ENCODE measurements at places on chromosomes 6 and 20.

DNA sequence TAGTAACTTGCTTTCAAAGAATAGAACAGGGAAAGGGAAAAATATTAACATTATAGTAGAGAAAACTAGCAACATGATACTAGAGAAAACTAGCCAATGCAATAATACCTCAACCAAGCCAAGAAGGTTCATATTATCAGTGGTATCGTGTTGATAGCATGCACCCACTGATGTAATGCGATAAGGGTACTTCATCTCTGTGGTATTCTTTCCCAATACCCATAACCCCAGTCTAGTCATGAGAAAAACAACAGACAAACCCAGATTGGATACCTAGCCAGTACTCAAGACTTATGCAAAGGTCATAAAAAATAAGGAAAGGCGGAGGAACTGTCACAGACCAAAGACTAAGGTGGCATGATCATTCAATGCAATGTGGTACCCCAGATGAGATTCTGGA, 21.0 kb downstream of the BLOC1S5 start:
- no peak for DNase-seq

DNA sequence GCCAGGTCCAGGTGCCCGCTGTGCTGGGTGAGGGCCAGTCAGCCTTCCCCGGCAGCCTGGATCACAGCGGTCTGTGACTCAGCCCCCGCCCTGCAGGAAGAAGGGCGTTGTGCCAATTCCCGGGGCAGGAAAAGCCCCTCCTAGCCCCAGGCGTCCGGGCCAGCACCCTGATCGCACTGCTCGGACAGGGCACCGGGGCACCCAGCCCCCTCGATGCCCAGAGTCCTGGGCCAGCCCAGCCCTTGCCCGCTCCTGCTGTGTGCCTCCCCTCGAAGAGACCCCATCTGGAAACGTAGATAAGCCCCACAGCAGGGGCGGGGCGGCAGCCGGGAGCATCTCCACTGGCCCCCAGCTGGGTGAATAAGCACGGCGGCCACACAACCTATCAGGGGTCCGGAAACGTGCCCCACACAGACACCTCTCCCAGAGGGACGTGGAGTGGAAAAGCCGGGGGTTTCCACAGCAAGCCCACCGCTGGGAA, 9.9 kb downstream of the LAMA5 start:
- peak; percentile 56 for DNase-seq

DNA sequence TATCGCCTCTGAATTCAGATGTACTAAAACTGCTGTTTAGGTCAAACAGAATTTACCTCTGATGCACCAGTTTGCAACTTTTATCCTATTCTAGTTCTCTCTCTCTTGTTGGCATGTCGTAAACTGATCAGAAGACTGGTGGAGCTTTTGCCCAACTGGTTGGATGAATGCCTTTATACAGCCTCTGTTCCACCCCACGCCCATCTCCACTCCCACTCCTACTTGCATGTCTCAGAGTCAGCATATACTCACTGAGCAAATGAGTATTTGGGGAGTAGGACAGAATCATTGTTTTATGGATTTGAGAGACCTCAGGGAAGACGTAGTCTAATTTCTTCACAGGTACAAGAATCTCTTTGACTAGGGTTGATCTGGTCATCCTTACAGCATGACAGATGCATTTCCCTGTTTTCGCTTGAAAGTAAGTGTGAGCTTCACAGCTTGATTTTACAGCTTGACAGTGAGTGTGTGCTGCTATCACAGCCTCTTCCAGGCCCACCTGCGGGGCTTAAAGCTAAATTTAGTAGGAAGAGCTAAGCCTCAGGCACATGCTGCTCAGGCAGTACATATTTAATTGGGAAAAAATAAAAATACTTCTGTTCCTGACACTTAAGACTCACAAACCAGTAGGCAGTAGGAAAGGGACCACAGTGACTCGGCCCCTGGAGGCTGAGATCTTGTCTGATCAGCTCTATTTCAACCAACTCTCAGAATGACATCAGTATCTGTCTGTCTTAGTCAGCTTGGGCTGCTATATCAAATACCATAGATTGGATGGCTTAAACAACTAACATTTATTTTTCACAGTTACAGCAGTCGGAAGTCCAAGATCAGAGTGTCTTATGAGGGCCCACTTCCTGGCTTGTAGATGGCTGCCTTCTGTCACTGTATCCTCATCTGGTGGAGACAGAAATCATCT, 30.4 kb downstream of the TRMT6 start:
- peak; percentile 30 for DNase-seq

DNA sequence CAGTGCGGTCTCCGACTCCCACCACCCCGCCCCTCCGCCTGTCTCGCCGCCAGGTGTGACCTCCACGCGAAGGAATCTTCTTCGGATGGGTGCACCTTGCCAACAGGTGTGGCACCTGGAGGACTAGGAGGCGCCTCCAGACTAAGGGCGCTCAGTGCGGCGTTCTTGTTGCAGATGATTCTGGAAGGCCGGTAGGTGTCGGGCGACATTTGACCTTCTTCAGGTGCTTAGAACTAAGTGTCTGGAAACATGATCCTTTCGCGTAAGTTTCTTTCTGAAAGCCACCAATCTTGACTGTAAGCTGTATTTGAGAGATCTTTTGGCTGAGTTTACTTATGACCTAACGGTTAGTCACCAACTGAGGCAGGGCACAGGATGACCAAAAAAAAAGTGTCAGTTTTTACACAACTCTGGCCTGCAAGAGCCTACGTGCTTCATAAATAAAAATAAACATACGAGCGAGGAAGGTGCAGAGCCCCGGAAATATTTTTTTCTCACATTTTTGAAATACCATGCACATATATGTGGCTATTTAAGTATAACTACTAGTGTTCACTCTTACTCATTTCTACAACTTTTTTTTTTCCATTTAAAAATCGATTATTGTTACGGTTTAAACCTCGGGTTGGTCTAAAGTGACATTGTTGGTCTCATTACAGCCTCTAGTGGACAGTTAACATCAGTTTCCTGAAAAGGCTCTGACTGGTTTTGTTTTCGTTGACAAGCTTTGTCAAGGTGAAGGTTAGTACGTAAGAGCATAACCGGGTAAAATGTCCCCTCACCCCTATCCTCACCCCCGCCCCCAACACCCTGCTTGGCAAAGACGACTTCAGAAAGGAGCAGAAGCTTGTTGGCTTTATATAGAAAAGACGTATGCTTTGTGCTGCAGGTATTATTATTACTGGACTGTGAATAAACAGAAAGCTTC, 1.6 kb upstream of the ATXN1 start:
- peak; percentile 72 for DNase-seq

DNA sequence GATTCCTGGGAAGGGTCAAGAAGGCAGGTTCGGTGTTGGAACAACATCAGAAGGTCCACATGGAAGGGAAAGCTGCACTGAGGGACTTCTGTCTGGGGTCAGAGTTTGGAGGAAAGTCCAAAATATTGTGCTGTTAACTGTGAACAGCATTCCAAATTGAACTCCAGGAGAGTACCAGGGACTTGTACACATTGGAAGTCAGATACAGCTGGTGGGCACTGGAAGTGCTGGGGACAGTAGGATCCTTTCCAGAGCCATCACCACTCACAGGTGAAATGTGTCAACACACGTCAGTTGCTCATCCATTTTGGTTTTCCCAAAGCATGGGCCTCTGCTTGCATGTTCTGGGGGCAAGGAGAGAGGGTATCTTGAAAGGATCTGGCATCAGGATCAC, 18.6 kb downstream of the FOXO3 start:
- no peak for DNase-seq

DNA sequence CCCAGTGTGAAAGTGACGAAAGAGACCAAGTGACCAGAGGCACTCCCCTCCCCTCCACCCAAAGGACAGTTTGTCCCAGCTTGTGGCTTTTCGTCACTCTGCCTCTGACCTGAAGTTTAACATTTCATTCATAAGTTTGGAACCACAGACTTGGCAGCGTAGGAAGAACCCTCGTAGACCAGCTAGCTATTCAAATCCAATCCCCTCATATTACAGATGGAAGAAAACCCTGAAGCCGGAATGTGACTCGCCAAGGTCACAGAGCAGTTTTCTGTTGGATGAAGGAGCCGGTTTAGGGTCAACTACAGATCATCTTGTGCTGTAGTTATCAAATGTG, 3.9 kb upstream of the SYS1 start:
- DNase-seq = no peak

Measured in NCI-H82 (cell line).